ENCODE measurements at places on chromosomes 1 and 21.

- DNase-seq = no peak
Measured at GRCh38 chr1:19825298-19825697, 10.2 kb upstream of the RNF186 start.

- DNase-seq = no peak
Measured at GRCh38 chr1:77796695-77797405, 17.4 kb downstream of the MIGA1 start.

- DNase-seq = no peak
Measured at GRCh38 chr1:179810367-179810715, 67.2 kb downstream of the FAM163A start.

GRCh38 chr1:193589597-193590040 is 403.2 kb upstream of the B3GALT2 start:
- DNase-seq = no peak

DNA sequence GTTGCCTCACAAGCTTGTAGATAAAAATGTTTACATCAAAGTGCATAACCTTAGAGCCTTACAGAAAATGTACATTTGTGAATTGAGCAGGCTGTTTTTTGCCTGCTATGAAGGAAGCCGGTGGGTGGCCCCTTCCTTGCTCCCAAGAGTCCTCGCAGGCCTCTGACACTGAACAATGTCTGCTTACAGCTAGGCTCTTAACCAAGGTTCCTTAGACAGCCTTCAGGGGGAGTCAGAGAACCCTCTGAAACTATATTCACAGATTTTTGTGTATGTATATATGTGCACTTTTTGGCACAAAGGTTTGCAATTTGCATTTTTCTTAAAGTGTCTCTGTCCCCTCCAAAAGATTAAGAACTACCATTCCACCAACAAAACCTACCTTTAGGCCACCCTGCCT is 282.6 kb downstream of the BARHL2 start:
- DNase-seq = no peak

DNA sequence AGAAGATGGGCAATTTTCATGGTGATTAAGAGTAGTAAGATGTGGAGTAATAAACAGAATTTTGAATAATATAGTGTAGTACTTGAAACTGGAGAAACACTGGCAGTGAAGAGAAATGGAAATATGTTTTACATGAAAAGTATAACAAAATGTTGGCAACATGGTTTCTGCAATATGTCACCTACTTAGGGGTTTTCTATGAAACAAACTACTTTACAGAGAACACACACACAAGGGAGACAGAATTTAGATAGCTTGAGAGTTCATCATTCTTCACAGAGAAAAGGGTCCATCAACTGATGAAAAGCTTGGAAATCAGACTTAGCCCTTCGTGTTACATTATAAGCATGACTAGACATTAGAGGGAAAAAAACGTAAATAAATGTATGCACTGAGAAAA is 135.2 kb downstream of the EIF4G3 start:
- no peak for DNase-seq

DNA sequence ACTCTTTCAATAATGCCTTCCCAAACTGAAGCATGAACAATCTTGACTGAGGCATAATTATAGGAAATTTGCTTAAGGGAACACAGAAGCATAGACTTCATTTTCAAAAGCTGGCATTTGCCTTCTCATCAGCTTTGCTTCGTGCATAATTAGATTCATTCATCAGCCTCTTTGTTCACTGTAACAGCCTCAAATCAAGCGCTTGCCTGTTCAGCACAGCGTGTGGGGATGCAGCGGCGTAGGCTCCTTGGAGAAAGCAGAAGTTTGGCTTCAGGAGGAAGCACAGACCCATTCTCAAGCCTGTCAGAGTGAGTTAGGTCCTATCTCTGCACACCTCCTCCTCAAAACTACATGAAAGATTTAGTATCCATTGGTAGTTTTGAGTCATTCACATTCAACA is 246.4 kb upstream of the MAP1LC3C start:
- DNase-seq = no peak

DNA sequence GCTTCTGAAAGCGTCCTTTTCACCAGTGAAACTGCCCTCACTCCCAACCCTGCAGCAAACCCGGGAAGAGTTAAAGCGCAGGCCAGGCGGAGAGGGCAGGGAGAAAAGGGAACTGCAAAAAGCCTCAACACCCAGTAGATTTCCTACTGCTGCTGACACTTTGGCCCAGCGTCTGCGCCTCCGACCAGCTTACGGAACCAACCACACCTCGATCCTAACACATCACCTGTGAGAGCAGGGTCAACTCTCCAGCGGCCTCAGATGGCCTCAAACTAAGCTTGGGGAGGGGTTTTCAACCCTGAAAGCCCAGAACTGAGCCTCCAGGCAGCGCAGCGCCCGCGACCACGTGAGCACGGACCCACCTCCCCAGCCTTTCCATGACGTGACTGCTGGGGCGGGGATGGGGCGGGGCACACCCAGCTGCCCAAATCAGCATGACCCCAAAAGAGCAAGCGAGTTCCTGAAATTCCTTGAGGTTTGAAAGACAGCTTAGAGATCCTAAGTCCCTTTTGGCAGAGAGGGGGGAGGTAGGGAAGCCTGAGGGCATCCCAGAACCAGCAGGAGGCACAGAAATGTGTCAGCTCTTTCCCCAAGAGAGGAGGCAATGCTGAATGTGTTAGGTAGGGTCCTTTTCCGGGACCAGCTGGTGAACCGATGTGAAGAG is 59.1 kb downstream of the ITPKB start:
- DNase-seq = peak; percentile 89

- DNase-seq = no peak
Measured at GRCh38 chr1:147273409-147274336, 31.2 kb downstream of the CHD1L start.

GRCh38 chr1:233614743-233615521 is 1.0 kb downstream of the KCNK1 start:
- no peak for DNase-seq

DNA sequence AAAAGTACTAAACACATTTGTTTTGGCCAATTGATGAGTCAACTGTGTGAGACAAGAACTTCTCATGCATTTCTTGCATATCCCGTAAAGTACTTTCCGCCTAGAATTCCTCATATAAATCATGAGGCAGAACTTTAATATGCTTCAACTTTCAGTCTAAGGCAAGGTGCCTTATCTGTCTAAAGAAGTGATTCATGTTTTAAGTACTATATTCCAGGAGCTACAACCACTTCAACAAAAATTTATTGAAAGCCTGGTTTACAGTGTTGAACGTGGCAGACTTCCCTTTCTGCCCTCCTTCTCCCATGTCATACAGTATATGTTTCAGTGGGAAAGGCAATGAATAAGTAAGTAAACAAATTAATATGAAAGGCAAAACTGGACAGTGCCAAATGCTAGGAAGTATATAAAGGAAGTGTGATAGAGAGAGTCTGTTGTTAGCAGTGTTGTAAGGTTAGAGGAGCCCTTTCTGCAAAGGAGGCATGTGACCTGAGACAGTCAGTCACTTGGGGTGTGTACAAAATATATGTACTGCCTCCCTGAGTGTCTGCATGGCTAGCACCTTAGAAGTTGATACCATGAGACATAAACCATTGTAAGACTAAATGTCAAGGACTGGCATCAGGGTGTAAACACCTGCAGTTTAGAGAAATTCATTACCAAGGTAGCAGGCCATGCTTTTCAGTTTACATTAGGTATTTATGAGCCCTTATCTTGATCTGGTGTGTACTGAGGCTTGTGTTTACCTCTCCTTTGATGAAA is 362.2 kb downstream of the SRGAP2C start:
- DNase-seq = no peak

DNA sequence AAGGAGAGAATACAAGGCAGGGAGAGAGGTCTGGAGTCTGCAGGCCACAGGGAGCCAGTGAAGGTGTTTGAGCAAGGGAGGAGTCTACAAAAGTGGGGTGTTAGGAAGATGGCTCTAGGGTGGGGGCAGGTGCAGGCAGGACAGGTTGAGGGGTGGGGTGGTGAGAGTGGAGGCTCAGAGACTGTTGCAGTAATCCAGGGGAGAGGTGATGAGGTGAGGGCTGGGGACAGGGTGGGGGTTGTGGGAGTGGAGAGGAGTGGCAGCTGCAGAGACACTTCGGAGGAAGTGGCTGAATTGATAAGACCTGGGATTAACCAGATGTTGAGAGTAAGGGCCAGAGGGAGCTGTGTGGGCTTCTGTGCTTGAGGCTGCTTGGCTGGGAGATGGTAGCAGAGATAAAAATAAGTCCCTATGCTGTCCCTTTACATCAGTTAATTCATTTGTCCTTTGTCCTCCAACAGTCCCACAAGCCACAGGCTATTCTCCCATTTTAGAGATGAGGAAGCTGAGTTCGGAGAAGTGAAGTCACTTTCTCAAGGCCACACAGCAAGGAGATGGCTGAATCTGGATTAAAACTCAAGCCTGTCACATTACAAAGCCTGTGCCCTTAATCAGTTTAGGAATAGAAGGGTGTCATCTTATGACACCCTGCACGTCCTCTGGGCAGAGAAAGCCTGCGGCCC is 54.8 kb upstream of the SYNC start:
- no peak for DNase-seq

GRCh38 chr1:197137322-197137721 is 9.1 kb downstream of the ASPM start:
- no peak for DNase-seq

- no peak for DNase-seq
Measured at GRCh38 chr1:214352838-214353237, 71.9 kb downstream of the SMYD2 start.

DNA sequence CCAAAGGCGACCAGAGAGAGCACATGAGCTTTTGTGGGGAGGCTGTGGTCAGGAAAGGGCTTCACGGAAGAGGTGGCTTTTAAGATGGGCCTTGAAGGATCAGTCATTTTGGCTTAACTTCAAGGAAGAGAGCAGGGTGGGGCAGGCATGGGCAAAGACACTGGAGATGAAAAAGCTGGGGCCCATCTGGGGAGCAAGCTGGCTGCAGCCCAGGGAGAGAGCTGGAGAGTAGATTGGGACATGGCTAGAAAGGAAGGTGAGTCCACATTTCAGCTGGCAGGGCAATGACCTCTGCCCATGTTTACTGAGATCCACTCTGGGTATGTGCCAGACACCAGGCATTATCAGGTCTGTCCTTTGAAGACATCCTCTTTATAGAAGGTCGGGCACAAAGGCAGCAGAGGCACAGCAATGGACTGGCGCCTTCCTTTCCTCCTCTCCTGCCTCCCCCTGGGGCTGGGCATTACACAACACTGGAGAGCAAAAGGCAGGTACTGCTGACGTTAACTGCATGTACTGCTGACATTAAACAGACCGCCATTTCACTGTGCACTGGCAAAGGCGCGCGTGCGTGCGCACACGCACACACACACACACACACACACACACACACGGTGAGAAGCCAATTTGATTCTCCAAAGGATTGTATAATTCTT is 2.2 kb upstream of the UBXN10 start:
- DNase-seq = no peak

DNA sequence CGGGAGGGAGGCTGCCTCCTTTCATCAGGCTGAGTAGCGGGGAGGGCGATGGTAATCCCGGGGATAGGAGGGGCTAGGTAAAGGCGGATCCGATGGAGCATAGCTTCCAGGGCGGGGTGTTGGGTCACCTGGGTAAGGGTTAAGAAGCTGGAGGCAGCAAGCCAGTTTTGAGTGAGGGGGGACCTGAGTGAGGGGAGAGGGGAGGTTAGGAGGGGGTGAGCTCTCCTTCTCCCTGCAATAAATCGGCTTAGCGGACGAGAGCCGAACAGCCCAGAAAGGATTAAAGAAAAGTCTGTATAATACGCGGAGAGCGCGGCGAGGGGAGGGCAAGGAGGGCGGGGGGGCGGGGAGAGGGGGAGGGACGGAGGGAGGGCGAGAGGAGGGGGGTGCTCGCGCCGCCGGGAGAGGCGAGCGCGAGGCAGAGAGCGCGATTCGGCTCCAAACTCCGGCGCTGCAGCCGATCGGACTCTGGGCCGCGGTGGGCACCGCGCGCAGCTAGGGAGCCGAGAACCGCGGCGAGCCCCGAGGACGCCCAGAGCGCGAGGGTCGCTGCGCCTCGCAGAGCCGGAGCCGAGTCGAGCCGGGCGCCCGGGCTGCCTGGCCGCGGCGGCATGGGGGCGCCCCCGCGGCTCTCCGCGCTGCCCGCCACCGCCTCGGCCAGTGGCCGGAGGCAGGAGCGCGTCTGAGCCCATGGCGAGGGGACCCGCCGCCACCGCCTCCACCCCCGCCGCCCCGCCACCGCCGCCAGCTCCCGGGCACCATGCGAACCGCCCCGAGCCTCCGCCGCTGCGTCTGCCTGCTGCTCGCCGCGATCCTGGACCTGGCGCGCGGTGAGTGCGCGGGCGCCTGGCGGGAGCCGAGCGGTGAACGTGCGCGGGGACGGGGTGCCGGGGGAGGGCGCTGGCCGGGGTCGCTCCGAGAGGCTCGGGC is at the start of gene IGSF21:
TSS of gene IGSF21 (plus strand) at position 430 of the 930 bp plus-strand sequence. CDS start at position 761, 331 bp downstream.
- DNase-seq = no peak

DNA sequence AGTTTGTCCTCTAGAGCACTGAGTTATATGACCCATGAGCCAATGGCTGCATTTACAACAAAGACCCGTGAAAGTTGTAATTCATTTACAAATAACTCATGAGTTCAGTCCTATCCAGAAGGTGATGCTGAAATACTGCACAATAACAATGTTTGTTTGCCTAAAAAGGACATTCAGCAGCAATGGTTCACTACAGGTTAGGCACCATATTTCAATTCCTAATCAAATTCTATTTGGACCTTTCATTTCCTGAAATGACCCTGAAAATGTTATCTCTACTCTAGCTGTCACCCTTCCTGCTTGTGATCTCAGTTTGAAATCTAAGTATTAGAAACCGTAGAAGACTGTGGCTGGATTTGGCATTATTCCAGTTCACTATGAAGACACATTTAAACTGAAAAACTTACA is 191.2 kb upstream of the SAMSN1 start:
- DNase-seq = no peak

DNA sequence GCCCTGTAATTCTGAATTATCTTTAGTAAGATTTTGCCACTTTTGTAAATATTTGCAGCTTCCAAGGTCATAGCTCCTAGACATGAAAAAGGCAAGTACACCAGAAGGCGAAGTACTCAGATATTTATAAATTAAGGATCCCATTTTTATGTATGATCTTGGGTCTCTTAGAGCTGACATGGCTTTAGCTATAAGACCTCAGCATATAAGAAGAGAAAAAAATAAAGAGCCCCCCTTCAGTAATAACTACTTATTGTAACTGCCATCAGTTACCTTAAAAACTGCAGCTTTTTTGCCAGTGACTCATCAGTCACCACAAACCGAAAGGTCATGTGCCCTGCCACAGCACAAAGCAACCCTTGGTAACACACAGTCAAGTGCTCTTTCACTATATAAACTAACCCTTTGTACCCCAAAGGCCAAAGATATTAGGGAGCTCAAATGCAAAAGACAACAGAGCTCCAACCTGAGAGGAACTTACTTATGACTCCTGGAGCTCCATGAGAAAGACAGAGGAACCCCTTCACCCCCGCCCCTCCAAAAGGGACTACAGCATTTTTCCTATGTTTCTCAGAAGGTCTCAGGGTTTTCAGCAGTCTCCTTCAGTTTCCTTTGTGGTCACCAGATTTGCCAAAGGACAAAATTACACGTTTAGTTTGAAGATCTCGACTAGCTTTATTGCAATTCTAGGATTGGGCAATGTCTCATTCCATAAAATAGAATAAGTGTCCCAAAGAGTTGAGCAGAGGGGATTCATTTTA is 219.8 kb upstream of the DUSP10 start:
- peak; percentile 59 for DNase-seq

Data from activated CD8-positive, alpha-beta memory T cell treated with anti-CD3 and anti-CD28 coated beads, Interleukin-2, amount 50 U/mL, for 48 hours (primary cell).